CD4-positive, alpha-beta T cell treated with Interleukin-6 at 100 ng/mL for 8 hours (primary cell): ENCODE measurements at places on chromosomes 2 and 18.

DNA sequence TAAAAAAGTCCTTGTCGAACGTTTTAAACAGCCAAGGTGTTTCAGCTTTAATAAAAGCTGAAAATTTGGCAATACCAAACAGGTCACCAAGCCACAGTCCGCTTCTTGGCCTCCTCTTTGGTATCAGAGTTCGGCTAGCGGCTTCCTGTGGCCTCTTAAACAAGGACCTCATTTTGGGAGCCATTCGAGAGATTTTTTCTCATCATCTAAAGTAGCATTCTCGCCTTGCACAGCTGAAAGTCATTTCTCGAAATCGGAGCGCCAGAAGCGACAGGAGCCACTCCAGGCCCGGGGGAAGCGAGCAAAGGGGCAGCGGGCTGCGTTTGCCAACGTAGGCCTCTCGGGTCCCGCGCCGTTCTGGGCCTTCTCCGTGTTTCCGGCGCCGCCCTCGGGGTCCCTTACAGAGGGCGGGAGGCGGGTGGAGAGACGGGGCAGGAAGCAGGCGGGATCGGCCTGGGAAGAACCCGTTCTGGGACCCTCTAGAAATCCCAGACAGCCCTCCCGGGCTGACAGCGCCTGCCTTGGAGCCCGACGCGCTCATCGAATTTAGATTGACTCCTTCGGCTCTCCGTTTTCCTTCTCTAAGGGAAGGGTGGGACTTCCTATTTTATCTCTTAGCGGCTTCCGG, 522 bp upstream of the ZNF407 start:
- DNase-seq, result peak; percentile 48

DNA sequence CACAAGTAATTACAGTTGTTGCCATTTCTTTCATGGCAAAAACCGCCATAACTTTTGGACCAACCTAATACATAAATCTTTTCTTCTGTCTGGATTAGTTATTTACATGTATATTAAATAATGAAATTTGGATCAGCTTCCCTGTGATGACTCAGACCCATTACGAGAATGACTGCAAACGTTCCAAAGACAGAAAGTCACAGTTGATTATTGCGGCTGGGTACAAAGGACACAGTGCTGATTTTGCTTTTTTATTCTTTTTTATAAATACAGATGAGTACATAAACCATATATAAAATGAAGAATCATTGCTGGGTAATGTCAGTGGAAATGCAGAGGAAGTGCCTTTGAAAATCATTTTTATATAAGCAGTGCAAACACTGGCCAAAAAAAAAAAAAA, 126.2 kb downstream of the TWIST2 start:
- no peak for DNase-seq

GRCh38 chr2:185628985-185629384, 109.6 kb upstream of the FSIP2 start:
- DNase-seq, result no peak

- DNase-seq, result no peak
Observed at GRCh38 chr18:57437402-57437765, 2.2 kb downstream of the ONECUT2 start.

DNA sequence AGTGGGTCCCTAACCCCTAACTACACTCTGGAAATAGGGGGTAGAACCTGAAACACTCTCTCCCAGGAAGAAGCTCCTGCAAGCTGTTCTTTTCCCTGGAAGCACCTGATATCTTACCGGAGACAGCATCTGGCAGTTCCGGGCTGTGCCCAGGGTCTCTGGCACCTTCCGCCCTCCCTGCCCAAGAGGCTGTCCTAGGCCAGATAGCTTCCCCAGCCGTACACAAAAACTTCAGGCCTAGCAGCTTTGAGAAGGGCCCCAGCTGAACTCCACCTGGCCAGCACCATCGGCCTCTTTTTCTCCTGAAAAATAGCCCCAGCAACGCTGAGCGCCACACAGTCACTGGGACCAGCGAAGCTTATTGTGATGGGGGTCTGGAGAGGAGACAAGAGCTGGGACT, 9.7 kb downstream of the OSR1 start:
- no peak for DNase-seq

- DNase-seq, result no peak
Observed at GRCh38 chr2:174340400-174341292, 5.9 kb downstream of the SP9 start.

GRCh38 chr2:10579441-10579840, 110.3 kb downstream of the NOL10 start:
- no peak for DNase-seq

DNA sequence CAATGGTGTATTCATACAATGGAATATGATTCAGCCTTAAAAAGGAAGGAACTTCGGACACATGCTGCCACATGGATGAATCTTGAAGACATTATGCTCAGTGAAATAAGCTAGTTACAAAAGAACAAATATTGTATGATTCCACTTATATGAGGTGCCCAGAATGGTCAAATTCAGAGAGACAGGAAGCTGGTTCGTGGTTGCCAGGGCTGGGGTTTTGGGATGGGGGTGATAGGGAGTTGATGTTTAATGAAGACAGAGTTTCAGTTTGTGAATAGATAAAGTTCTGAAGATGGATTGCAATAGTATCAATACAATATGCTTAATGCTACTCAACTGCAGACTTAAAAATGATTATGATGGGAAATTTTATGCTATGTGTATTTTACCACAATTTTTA, 28.0 kb upstream of the MC2R start:
- no peak for DNase-seq

GRCh38 chr2:142877216-142877838, at the start of gene KYNU:
Gene KYNU (plus strand): TSS chr2:142877664. CDS start chr2:142885368, 7,704 bp downstream.
- DNase-seq, result no peak

- DNase-seq, result no peak
Observed at GRCh38 chr2:43009448-43009847, 217.0 kb downstream of the ZFP36L2 start.

- no peak for DNase-seq
Observed at GRCh38 chr2:184444217-184444616, 154.1 kb upstream of the ZNF804A start.

- DNase-seq, result no peak
Observed at GRCh38 chr2:224958462-224958857, 83.8 kb downstream of the DOCK10 start.
